Neural crest cell (in vitro differentiated cells): ENCODE measurements at places on chromosomes 6 and 20.

DNA sequence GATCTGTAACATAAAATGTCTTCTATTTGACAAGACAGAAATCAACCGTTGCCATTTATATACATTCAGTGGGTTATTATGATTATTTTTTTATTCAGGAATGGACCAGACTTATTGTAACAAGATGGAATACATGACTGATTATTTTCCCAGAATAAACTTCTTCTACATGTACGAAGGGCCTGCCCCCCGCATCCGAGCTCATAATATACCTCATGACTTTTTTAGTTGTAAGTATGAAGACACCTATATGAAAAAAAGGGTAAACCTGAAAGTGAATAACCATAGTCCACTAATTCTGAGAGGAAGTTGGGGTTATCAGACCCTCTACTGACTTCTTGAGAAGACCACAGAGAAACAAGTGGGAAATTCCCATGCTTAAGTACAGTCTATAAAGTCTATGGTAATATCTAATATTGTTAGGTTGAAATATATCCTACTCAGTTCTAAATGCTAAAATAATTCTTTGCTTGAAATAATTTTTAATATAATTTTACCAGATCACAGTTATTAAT lies 15.9 kb downstream of the OR2A4 start:
- DNase-seq: no peak

- DNase-seq: no peak
These were observed 93.3 kb downstream of the SNX5 start for GRCh38 chr20:17875106-17875980.

- DNase-seq: no peak
These were observed 1.8 kb downstream of the OOEP start for GRCh38 chr6:73367761-73368355.

GRCh38 chr6:152588456-152588855 lies 48.7 kb downstream of the SYNE1 start:
- no peak for DNase-seq

GRCh38 chr6:32047539-32047854 lies 9.3 kb downstream of the CYP21A2 start:
- no peak for DNase-seq

DNA sequence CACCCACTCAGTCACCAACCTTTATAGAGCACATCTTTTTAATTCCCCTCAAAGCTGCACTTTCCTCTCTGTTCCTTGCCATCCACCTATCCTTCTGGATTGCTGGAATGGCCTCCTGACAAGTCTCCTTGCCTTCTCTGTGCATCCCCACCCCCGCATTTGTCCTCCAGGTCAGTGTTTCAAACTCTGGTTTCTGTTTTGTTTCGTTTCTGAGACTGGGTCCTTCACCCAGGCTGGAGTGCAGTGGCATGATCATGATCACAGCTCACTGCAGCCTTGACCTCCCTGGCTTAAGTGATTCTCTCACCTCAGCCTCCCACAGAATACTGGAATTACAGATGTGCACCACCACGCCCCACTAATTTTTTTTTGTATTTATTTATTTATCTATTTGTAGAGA lies 96.2 kb downstream of the PLCB1 start:
- no peak for DNase-seq

DNA sequence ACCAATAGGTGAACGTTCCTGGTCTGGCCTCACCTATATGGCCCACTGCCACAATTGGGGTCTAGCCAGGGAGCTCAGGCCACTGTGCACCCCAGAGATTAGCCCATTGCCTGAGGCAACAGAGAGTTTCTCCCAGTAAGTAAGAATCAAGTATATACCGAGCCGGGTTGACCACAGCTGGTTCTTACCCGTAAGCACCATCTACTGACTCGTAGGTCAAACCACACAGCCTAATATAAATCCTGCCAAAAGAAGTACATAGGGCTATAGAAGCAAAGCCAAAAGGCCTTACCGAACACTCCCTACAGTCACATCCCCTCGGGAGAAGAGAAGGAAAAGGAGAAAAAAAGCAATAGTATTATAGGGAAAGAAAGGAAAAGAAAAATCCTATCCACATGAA lies 463.6 kb upstream of the GJE1 start:
- DNase-seq: no peak

DNA sequence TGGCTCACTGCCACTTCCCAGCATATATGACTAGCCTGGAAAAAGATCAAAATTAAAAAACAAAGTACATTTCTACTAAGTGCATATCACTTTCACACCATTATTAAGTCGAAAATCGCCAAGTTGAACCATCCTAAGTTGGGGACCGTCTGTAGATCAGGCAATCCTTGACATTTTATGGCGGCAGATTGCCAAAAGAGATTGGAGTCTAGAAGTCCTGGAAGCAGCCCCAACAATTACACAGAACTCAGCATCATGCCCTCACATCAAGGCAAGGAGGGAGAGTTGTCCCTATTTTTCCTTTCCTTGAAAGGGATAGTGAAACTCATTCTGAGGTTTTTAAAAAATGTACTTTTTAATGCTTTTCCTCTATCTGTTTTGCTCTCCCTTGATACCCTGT lies 30.7 kb downstream of the SLC22A3 start:
- DNase-seq: no peak

- DNase-seq: no peak
These were observed 43.7 kb upstream of the VSX1 start for GRCh38 chr20:25125636-25126035.

- DNase-seq: no peak
These were observed 49.3 kb downstream of the EBF4 start for GRCh38 chr20:2741881-2742280.

DNA sequence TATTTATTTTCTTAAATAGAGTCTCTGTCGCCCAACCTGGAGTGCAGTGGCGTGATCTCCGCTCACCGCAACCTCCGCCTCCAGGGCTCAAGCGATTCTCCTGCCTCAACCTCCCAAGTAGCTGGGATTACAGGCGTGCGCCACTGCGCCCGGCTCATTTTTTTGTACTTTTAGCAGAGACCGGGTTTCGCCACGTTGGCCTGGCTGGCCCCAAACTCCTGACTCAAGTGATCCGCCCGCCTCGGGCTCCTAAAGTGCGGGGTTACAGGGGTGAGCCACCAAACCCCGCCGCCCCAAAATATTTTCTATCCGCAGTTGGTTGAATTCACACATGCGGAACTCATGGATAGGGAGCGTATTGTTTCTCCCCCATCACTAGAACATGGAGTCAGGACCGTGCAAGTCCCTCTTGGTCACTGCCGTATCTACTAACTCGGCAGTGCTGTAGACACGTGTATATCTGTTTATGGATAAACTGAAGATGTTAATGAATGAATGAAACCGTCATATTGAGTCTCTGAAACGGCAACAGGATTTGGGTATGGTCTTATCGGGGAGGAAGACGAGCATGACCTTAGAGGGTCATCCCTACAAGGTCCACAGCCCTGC lies 904 bp downstream of the MKKS start:
- DNase-seq: no peak

- no peak for DNase-seq
These were observed 16.5 kb upstream of the NNAT start for GRCh38 chr20:37504404-37505096.

- DNase-seq: peak; percentile 77
These were observed 129.9 kb downstream of the LPA start for GRCh38 chr6:160534050-160534696.

GRCh38 chr6:33779290-33779689 lies 9.6 kb downstream of the LEMD2 start:
- no peak for DNase-seq

GRCh38 chr20:10352934-10353824 lies 80.8 kb downstream of the MKKS start:
- no peak for DNase-seq
